ENCODE measurements at places on chromosomes 13 and 19.

DNA sequence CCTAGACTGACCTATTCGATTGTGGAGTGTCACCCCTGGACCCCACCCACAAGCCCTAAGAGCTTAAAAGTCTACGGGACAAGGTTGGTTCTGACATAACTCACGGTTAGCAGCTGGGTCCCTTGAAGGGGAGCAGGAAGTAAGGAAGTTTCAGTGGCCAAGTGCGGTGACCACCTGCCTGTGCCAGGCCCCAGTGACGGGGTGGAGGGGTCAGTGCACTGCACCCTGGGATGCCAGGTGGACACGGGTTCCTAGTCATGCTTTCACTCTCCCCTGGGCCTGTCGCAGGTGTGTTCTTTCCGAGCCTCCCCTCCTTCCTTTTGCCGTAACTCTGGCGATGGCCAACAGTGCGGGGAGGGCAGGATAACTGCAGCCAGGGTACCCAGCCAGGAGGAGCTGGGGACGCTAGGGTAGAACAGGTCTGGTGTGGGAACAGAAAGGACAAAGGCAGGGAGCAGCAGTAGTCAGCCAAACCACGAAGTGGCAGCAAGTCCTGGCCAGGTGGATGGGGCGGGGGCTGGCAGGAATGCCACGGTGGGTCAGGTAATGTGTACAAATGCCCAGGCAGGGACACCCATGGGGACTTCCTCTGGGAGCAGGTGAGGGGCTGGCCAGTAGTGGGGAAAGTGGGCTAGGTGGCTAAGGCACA is 58.3 kb downstream of the RGCC start:
- no peak for DNase-seq

- no peak for DNase-seq
Observed at GRCh38 chr13:47249266-47249665, 352.4 kb upstream of the HTR2A start.

DNA sequence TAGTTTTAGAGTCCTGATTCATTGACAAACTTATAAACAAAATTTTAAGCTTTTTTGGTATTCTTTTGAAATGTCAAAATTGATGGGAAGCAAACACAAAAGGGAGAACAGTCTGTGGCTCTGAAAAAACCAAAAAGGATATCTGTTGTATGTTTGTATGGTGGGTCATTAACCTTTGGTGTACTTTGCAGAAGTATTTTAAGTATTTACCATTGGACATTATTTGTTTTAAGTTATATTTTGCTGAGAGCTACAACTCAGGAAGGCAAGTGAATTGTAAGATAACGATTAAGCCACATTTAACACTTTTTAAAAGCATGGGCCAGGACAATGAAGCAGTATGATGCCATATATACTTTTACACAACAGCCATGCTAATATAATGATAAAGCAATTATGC is 15.2 kb downstream of the LPAR6 start:
- DNase-seq: no peak

- DNase-seq: no peak
Observed at GRCh38 chr19:2727640-2727944, 6.4 kb upstream of the DIRAS1 start.

- no peak for DNase-seq
Observed at GRCh38 chr19:10538204-10538983, 5.3 kb upstream of the ATG4D start.

Data from cortex of kidney (tissue), 1 donor.